Naive thymus-derived CD4-positive, alpha-beta T cell (primary cell): ENCODE measurements at places on chromosomes 1 and 21. TPM values are rescaled to one million over a fixed set of nuclear protein-coding genes. Genes with fewer than 3 reads are reported as not detected.

Gene CELA2A
- total RNA-seq = not detected

DNA sequence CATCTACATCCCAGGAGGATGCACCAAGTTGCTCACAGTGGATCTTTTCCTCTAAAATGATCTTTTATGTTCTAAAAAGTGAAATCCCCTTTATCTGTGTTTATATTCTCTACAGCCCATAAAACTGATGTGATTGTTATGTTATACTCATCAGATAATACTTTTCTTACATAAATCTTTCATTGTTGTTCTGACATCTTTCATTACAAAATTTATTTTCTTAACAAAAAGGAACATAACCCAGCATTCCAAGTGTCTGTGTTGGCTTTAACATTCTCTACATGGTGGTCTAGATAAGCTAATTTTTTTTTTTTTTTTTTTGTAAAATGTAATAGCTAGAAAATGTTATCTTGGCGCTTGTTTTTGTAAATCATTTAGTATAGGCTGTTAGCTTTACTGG is 8.3 kb upstream of the CACYBP start:
- DNase-seq = no peak

GRCh38 chr1:7594002-7594713 is 176.9 kb upstream of the VAMP3 start:
- DNase-seq = no peak

Gene ELF3
- total RNA-seq = 0.19 and 0.25 TPM in 2 replicates
